ENCODE measurements at places on chromosomes 7 and 10. TPM values are rescaled to one million over a fixed set of nuclear protein-coding genes. Genes with fewer than 3 reads are reported as not detected.

DNA sequence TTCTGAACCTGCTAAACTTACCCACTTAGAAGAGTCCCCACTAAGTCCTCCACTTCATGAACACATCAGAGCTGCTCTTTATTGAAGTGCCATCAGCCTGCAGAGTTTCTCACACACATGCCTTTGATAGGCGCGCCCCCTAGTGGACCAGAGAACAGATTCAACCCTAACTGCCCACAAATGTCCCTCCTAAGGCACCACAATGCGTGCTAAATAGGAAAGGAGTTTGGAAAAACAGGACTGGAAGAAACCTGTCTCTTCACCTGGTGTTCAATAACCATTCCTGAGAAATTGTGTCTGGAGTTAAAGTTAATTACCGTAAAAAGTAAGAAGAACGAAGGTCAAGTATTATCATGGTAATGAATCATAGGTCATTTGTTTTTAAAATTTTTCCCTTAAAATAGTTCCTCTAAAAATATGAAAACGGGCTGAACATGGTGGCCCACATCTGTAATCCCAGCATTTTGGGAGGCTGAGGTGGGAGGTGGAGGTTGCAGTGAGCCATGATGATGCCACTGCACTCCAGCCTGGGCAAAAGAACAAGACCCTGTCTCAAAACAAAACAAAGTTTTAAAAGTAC, 249.7 kb downstream of the ELMO1 start:
- no peaks in the 10 kb centered on the region for H3K36me3 ChIP-seq
- H3K27me3 ChIP-seq: no peaks in the 10 kb centered on the region
- DNase-seq: peak; percentile 84
- H3K4me1 ChIP-seq: no peaks in the 10 kb centered on the region
- H3K4me3 ChIP-seq: no peak overlapping the region

Gene SPDYE16
- 0.34 TPM for total RNA-seq

Gene UCMA
- not detected for total RNA-seq

GRCh38 chr7:100126239-100126930, 382 bp upstream of the MBLAC1 start:
- no peaks in the 10 kb centered on the region for H3K27me3 ChIP-seq
- peaks cover 20% of the 10 kb centered on the region for H3K4me1 ChIP-seq
- peak overlapping the region; percentile 95 for H3K4me3 ChIP-seq
- H3K27ac ChIP-seq: peak overlapping the region; percentile 99
- no peak for DNase-seq
- H3K36me3 ChIP-seq: no peaks in the 10 kb centered on the region

Gene KIAA1217
- total RNA-seq: 166 TPM

- no peaks in the 10 kb centered on the region for H3K27me3 ChIP-seq
- H3K36me3 ChIP-seq: no peaks in the 10 kb centered on the region
- DNase-seq: no peak
Measured at GRCh38 chr10:106284802-106285587, 879.5 kb downstream of the SORCS1 start.

DNA sequence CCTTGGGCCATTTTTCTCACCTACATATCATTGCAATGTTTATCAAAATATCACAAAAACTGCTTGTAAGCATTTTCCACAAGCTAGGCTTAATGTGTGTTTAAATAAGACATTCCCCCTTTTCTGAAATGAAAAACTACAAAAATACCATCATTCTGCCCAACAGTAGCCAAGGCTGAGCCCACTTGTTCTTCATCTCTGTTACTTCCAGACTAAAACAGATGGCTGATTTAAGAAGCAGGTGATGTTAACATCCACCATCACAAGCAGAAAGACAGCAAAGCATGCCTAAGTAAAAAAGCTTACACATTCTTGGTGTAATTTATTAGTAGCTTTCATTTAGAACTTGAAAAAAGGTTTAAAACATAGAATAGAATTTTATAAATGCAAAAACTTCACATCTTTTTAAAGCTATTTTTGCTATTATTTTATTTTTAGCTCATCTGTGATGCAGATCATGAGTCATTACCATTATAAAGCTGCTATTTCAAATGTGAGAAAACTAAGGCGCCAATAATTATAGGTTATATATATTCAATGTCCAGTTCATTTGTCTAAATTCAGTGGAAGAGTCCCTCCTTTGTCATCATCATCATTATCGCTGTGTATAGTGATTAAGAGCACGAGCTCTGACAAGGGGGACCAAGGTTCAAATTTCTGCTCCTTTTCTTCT, 109.4 kb downstream of the RELN start:
- H3K27me3 ChIP-seq: no peaks in the 10 kb centered on the region
- DNase-seq: no peak
- no peak overlapping the region for H3K27ac ChIP-seq

Gene CPA5
- total RNA-seq: not detected

DNA sequence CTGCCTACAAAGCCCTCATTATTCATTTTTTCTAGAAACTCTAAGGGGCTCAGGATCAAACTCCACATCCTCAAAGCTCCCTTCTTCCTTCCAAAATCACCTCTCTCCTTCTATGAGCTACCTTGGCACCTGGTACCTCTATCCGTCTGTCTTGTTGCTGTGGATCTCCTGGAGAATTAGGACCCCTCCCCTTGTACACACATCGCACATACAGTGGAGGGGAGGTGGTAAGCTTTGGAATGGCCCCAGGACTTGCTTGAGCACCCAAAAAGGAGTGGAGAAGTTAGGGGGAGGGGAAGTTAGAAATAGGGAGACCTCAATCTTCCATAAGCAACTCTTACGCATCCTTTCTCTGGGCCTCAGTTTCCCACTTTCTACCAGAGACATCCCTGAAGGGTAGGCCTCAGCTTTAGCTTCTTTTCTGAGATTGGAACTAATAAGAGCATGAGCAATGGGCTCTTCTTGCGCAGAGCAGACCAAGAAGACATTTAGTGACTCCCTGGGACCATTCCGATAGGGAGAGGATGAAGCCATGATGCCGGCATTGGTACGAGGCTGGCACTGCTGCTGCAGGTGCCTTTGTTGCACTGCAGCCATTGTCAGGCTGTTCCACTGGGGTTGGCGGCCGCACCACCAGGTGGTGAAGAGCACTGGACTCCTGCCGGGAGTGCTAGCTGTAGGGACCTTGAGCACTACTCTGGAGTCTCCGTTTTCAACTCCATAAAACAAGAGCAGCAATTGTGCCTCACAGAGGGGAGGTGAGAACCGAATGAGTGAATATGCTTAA, 4.5 kb downstream of the CYP26C1 start:
- no peaks in the 10 kb centered on the region for H3K36me3 ChIP-seq
- 0 out of 2 replicates have a peak, but pooled peaks cover 3% of the 10 kb centered on the region for H3K4me1 ChIP-seq
- H3K27me3 ChIP-seq: peaks cover 3% of the 10 kb centered on the region
- no peak overlapping the region for H3K4me3 ChIP-seq
- H3K27ac ChIP-seq: no peak overlapping the region

- H3K4me3 ChIP-seq: peak overlapping the region; percentile 45
- DNase-seq: no peak
- peak overlapping the region; percentile 90 for H3K27ac ChIP-seq
- 0 out of 2 replicates have a peak, but pooled peaks cover 1% of the 10 kb centered on the region for H3K36me3 ChIP-seq
- H3K4me1 ChIP-seq: peaks cover 41% of the 10 kb centered on the region
Measured at GRCh38 chr10:68599771-68600040, 39.6 kb downstream of the TET1 start.

- no peaks in the 10 kb centered on the region for H3K4me1 ChIP-seq
- DNase-seq: no peak
- no peaks in the 10 kb centered on the region for H3K36me3 ChIP-seq
- H3K27me3 ChIP-seq: no peaks in the 10 kb centered on the region
- H3K27ac ChIP-seq: no peak overlapping the region
Measured at GRCh38 chr7:44875241-44875640, 10.1 kb downstream of the PURB start.

Gene SFMBT2
- not detected for total RNA-seq

Gene AOAH
- total RNA-seq: not detected

- H3K4me1 ChIP-seq: 0 out of 2 replicates have a peak, but pooled peaks cover under 1% of the 10 kb centered on the region
- H3K27ac ChIP-seq: no peak overlapping the region
- DNase-seq: no peak
Measured at GRCh38 chr10:78811174-78811573, 257.6 kb upstream of the ZMIZ1 start.

DNA sequence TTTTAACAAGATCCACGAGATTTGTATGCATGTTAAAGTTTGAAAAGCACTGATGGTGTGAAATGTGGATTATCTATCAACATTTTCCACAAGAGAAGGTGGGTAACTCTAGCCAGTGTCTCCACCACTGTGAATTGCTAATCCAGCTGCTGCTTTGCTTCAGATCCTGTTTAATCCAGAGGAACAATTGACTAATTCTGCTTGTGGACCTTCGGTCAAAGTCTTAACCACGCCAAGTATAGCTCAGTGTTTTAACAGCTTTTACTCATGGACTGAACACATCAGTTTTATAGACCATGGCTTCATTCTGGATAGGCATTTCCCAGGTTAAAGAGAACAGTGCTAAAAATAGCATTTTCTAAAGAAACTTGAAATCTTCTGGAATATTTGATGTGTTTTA, 23.5 kb downstream of the ADK start:
- no peaks in the 10 kb centered on the region for H3K36me3 ChIP-seq
- H3K4me3 ChIP-seq: no peak overlapping the region
- no peaks in the 10 kb centered on the region for H3K27me3 ChIP-seq
- no peak overlapping the region for H3K27ac ChIP-seq
- no peak for DNase-seq
- H3K4me1 ChIP-seq: peaks cover 41% of the 10 kb centered on the region

DNA sequence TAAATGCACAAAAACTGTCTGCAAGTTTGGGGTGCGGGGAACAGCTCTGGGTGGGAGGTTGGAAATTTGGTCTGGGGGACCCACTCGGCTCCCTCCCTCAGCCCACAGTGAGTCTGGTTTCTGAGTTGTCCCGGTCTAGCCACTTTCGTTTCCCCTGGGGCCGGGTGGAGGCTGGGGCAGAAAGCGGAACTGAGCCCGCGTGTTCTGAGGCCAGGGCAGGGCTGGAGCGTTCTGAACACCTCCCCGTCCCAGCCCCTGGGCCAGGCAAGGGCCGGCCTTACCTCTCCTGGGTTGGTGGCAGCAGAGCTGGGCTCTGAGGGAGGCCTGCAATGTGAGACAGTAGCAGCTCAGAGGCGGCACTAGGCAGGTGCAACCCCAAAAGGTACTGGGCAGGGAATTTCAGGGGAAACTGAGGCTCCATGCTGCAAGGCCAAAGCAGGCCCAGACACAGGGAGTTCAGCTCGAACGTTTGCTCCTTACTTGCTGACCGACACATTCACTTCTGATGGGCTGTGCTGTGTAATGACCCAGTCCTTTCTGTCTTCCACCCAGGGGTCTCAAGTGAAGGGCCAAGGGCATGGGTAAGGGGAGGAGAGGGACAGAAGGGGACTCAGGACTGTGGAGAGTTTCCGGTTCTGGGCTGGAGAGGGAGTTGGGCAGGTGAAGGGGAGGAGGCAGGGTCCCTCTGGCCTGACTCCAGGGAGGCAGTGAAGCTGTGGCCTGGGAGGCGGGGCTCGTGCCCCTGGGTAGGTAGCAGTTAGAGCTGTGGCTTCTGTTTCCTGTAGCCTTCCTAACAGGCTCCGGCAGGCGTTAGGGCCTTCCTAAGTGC, 3.0 kb downstream of the IRF5 start:
- H3K36me3 ChIP-seq: no peaks in the 10 kb centered on the region
- H3K4me1 ChIP-seq: peaks cover 8% of the 10 kb centered on the region
- no peaks in the 10 kb centered on the region for H3K27me3 ChIP-seq
- DNase-seq: no peak

GRCh38 chr7:29319719-29320521, 125.3 kb downstream of the CHN2 start:
- no peak for DNase-seq
- H3K4me1 ChIP-seq: no peaks in the 10 kb centered on the region
- no peaks in the 10 kb centered on the region for H3K36me3 ChIP-seq
- no peak overlapping the region for H3K27ac ChIP-seq
- H3K4me3 ChIP-seq: no peak overlapping the region

Gene C10orf105
- not detected for total RNA-seq

GRCh38 chr10:133177380-133178157, 17.6 kb downstream of the KNDC1 start:
- no peaks in the 10 kb centered on the region for H3K36me3 ChIP-seq
- no peak for DNase-seq
- no peaks in the 10 kb centered on the region for H3K27me3 ChIP-seq
- no peak overlapping the region for H3K4me3 ChIP-seq
- no peak overlapping the region for H3K27ac ChIP-seq
- no peaks in the 10 kb centered on the region for H3K4me1 ChIP-seq

DNA sequence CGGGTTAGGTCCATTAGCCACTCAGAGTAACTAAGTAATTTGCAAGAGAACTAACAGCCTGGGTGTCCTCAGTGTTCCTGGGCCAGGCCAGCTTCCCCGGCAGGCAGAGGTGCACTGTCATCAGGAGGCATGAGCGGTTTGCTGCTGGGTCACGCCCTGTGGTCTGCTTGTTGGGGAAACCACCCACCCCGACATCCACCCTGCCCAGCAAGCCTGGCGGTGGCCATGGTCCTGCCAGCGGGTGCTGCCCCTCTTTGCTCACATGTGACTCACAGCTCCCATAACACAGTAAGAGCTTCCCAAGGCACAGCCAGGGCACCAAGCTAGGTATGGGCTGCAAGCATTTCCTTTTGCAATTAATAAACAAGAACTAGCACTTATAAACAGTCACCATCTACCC, 75.9 kb downstream of the RGS10 start:
- no peak for DNase-seq
- H3K4me1 ChIP-seq: peaks cover 8% of the 10 kb centered on the region
- H3K4me3 ChIP-seq: no peak overlapping the region

Gene TACC2
- 98.5 TPM for total RNA-seq

- no peak for DNase-seq
- peaks cover 23% of the 10 kb centered on the region for H3K4me1 ChIP-seq
- H3K36me3 ChIP-seq: no peaks in the 10 kb centered on the region
- H3K4me3 ChIP-seq: peak overlapping the region; percentile 39
- no peaks in the 10 kb centered on the region for H3K27me3 ChIP-seq
Measured at GRCh38 chr10:8049865-8050555, 4.5 kb upstream of the GATA3 start.

Gene CREB5
- total RNA-seq: 9.1 TPM

- no peak overlapping the region for H3K4me3 ChIP-seq
- DNase-seq: no peak
- H3K36me3 ChIP-seq: no peaks in the 10 kb centered on the region
- no peaks in the 10 kb centered on the region for H3K4me1 ChIP-seq
Measured at GRCh38 chr10:92734301-92734700, 44.5 kb downstream of the HHEX start.

DNA sequence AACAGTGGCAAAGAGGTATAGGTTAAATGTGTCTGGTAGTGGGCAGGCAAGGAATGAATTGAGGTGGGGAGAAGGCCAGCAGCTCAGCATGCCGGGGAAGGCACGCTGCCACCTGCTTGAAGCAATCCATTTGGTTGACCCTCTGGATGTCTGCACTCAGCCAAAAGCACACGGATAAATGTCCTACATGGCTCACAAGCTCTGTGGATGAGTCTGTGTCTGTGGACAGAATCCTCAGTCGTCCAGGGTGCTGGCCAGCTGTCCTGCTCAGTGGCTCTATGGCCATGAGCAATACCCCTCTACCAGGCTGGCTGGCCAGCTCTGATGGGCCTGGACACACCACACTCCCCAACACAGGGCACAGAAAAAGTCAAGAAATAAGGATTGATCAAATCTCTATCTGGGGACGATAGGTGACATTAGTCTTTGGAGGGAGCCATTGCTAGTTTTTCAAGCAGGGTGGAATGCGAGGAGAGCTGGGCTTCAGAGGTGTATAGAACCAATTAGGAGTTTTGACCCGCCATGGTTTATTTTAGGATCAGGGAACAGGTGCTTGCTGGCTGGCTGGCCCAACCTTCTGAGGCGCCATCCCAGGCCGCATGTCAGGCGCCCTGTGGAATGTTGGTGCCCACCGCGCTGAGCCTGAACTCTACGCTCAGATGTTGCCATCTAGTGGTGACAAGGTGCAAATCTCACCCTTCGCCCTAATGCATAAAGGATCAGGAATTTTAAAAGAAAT, 493.4 kb downstream of the TNS3 start:
- no peaks in the 10 kb centered on the region for H3K36me3 ChIP-seq
- no peak overlapping the region for H3K27ac ChIP-seq
- H3K27me3 ChIP-seq: no peaks in the 10 kb centered on the region
- no peak overlapping the region for H3K4me3 ChIP-seq
- peak; percentile 46 for DNase-seq
